Activated CD8-positive, alpha-beta T cell treated with anti-CD3 and anti-CD28 coated beads, Interleukin-2, amount 10 ng/mL, durations not matched to agents 7 days and 5 days (primary cell): ENCODE measurements at places on chromosomes 12 and 14. TPM values are rescaled to one million over a fixed set of nuclear protein-coding genes. Genes with fewer than 3 reads are reported as not detected.

The ADGRD1 gene
- total RNA-seq = not detected

The C1QL4 gene
- not detected for total RNA-seq

The CABP1 gene
- total RNA-seq = 0.34 TPM

The GARIN6 gene
- total RNA-seq = not detected

The DHH gene
- total RNA-seq = not detected

The SIX1 gene
- total RNA-seq = not detected

The CLEC1A gene
- not detected for total RNA-seq

The KCNK13 gene
- 0.11 TPM for total RNA-seq

The NAV3 gene
- not detected for total RNA-seq

The SMAGP gene
- 4.7 TPM for total RNA-seq

The VSX2 gene
- not detected for total RNA-seq

The AKAP3 gene
- 2.6 TPM for total RNA-seq

The CYP46A1 gene
- total RNA-seq = not detected

The GLIPR1L1 gene
- not detected for total RNA-seq

The FSCB gene
- not detected for total RNA-seq

The NRL gene
- total RNA-seq = 3.4 TPM

The AQP2 gene
- total RNA-seq = not detected

The ESR2 gene
- total RNA-seq = not detected

The PIWIL1 gene
- not detected for total RNA-seq

The KRT75 gene
- not detected for total RNA-seq

The APPL2 gene
- 20.4 TPM for total RNA-seq

The RNASE1 gene
- total RNA-seq = not detected

The TAS2R13 gene
- total RNA-seq = 1.1 TPM

The MOAP1 gene
- 21.5 TPM for total RNA-seq

The LHX5 gene
- total RNA-seq = not detected

The SLC16A7 gene
- total RNA-seq = 35.9 TPM

The PLXNC1 gene
- 45.6 TPM for total RNA-seq

The GYS2 gene
- not detected for total RNA-seq

The DNAI7 gene
- total RNA-seq = not detected

The KIF21A gene
- total RNA-seq = 18.4 TPM

The KRT80 gene
- not detected for total RNA-seq

The SLC17A8 gene
- total RNA-seq = not detected

The NGB gene
- total RNA-seq = not detected

The AICDA gene
- not detected for total RNA-seq

The ASCL1 gene
- not detected for total RNA-seq

The SERPINA9 gene
- total RNA-seq = not detected

The TAS2R9 gene
- not detected for total RNA-seq

The CMA1 gene
- total RNA-seq = 0.82 TPM

The SUDS3 gene
- total RNA-seq = 25.3 TPM

The ETNK1 gene
- 69.4 TPM for total RNA-seq

The BTBD6 gene
- 59.8 TPM for total RNA-seq

The ALDH1L2 gene
- total RNA-seq = 0.18 TPM
